Cerebellum (tissue), 4 donors: ENCODE measurements at places on chromosomes 3 and 15.

- DNase-seq: no peak
Observed at GRCh38 chr3:53525765-53526703, 31.6 kb downstream of the CACNA1D start.

GRCh38 chr15:62618846-62619504 lies 423.6 kb upstream of the TPM1 start:
- no peak for DNase-seq

GRCh38 chr3:21691036-21691435 lies 60.0 kb downstream of the ZNF385D start:
- DNase-seq: no peak

- DNase-seq: no peak
Observed at GRCh38 chr3:34783876-34784275, 855.4 kb upstream of the ARPP21 start.

GRCh38 chr3:52272831-52273230 lies 5.6 kb downstream of the WDR82 start:
- no peak for DNase-seq

GRCh38 chr3:4583416-4583815 lies 90.3 kb downstream of the ITPR1 start:
- DNase-seq: no peak

DNA sequence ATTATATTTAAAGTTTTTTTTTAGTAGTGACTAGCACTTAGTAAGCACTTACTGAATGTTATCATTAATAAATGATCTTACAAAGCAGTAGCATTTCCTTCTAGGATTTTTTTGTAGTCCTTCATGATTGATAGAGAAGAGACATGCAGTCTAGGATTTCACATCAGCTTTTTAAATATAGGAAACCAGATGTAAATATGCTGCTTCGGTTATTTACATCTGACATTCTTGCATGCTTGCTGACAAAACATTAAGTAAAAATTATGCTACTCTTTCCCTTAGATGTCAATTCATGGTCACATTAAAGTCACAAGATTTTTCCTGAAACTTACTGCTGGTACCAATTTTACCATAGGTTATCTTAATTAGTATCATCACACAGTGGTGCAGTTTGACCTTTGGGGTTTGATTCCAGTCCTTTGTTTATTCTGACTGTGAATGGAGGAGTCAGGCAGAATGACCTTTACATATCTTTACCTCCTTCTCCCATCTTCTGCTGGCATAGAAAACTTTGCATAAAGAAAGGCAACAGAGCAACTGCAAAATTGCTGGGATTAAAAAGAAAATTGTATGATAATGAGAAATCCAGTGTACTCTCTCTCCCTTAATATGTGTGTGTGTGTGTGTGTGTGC lies 286.5 kb downstream of the LPP start:
- DNase-seq: no peak

GRCh38 chr3:71754610-71755253 lies 1.1 kb downstream of the GPR27 start:
- DNase-seq: peak; percentile 23

GRCh38 chr3:173586166-173586565 lies 188.6 kb downstream of the NLGN1 start:
- DNase-seq: no peak

GRCh38 chr3:17243621-17244020 lies 358.9 kb downstream of the PLCL2 start:
- DNase-seq: no peak

DNA sequence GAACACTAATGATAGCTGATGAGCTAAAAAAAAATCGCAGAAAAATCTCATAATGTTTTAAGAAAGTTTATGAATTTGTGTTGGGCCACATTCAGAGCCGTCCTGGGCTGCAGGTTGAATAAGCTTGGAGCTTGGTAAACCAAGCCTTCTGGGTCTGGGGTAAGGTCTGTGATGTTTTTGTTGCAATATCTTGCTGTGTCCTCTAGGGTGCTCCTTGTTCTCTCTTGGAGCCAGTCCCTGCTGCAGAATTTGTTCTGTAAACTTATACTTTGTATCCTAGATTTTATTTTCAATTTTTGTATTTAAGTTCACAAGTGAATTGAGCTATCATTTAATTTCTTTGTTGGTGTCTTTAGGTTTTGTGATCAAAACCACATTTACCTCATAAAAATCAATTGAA lies 143.7 kb downstream of the NR1D2 start:
- no peak for DNase-seq

GRCh38 chr3:99911433-99911832 lies 93.8 kb downstream of the CMSS1 start:
- DNase-seq: no peak

DNA sequence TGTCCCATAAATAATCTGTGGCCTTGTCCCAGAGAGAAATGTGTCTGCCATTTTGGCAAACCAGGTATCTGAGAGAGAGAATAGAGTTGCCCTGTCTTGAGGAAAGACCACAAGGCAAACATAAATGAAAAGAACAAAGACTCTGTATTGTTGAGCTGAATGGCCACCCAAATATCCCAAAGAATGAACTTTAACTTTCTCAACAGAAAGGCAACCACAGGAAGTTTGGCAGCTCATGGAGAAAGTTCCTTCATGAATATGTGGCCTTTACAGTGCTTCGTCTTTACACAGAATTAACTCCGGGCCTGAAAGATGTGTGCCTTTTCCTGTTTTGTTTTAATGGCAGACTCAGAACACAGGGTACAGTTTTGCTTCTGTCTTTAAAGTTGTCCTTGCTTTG lies 41.4 kb upstream of the THBS1 start:
- DNase-seq: no peak

GRCh38 chr3:187572441-187572840 lies 97.8 kb downstream of the SST start:
- no peak for DNase-seq

GRCh38 chr3:147355084-147355752 lies 51.1 kb downstream of the ZIC4 start:
- peak; percentile 64 for DNase-seq

DNA sequence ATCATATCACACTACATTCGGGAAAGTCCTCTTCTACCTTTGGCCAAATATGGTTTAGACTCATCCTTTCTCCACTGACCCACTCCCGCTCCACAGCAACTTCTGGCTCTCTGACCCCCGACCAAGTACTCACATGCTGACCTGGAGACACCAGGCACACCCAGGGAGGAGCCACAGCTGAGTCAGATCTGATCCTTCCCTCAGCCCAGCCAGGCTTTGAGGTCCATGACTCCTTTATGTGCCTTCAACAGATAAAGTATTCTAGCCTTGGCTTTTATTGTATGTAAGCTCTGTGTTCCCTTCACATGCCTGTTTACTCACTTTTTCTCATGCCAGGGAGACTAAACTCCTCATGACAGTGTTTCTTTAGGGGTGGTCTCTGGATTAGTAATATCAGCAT lies 166.9 kb upstream of the UMPS start:
- DNase-seq: no peak

DNA sequence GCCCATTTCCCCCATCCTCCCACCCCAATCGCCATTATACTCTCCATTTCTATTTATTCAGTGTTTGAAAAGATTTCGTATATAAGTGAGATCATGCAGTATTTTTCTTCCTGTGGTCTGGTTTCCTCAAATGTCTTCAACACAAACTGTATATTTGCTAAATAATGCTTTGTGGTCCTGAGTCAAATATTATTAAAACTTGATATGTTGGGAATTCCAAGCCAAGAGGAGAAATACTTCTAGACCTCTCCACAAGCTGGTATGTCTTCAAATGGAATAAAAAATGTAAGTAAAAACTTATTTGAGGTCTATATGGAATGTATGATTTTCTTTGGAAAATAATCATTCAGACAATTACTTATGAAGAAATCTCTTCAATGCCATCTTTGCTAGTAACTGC lies 122.5 kb upstream of the TSC22D2 start:
- DNase-seq: no peak

GRCh38 chr15:76664895-76665294 lies 240.2 kb downstream of the SCAPER start:
- no peak for DNase-seq

- DNase-seq: no peak
Observed at GRCh38 chr3:69005071-69005790, 8.3 kb downstream of the EOGT start.

- no peak for DNase-seq
Observed at GRCh38 chr3:29585368-29585767, 304.5 kb downstream of the RBMS3 start.

GRCh38 chr3:13292375-13292774 lies 127.7 kb downstream of the NUP210 start:
- no peak for DNase-seq

DNA sequence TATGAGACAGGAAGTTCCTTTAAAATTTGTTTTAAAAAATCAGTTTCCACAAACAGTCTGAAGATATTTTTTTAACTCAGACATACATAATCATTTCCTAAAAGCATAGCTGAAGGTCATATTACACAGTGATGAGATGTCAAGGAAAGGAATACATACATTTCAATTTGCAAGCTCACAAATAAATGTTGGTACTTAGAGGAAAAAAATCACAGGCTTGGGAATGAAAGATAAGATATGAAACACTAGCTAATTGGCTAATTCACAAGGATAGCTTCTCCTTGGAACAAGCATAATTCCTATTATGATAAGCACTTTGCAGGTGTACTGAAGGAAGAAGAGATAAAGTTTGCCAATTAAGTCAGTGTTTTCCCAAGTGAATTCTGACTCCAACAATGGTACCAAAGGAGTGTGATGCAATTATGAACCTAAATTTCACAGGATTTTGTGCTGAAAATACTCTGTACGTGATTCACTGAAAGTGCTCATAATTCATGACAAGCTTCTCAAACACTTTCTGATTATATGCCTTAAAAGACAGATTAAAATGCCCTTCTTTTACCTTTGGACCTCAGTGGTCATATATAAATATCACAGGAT lies 112.4 kb downstream of the FRMD5 start:
- DNase-seq: no peak

DNA sequence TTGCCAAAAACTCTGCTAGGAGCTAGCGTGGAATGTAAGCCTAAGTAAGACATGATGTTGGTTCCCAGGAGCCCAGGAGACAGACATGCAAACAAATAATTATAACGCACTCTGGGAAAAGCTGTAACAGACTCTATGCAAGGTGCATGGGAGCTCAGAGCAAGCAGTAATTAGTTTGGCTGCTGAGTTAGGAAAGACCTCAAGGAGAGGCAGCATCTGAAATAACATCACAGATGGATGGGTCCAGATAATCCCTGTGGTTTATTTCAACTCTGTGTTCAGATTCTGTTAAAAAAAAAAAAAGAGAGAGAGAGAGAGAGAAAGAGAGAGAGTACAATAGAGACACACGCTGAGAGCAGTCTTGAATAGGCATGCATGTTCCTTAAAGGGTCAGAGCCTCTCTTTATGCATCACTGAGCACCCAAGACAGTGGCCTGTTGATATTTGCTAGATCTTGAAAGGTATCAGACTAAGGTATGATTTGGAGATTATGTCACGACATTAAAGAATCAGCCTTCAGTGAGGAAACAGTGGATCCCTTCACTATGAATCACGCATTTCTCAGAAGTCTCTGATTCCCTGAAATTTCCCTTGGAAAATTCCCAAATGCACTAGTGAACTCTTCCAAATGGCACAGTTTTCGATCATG lies 124.4 kb upstream of the LIPC start:
- DNase-seq: peak; percentile 64

GRCh38 chr3:14236902-14237301 lies 58.3 kb downstream of the LSM3 start:
- DNase-seq: no peak

DNA sequence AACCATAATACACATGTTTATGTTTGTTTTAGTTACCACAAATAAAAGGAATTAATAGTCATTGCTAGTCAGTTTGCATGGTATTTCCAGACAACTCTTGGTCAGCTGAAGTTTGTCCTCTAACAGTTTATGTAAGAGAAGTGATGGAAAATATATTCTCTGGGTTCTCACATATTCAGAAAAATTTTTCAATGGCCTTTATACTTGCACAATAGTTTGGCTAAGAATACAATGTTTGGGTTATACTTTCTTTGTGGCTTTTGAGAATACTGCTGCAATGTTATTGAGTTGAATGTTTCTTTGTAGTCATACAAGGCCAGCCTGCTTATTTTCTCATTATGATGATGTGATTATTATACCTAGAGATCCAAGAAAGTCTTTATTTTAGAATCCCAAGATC lies 133.9 kb downstream of the RAP2B start:
- DNase-seq: no peak

DNA sequence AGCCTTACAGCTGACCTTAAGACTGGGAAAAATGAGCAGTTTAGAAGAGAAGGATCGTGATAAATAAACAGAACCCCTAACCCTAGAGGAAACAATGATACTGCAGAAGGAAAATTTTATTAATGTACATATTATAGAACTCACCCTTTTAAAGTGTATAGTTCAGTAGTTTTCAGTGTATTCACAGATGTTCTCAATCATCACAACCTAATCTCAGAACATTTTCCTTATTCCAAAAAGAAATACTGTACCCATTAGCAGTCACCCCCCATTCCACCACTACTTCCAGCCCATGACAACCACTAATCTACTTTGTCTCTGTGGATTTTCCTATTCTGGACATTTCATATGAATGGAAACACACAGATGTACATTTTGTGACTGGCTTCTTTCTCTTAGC lies 90.2 kb upstream of the AGTR1 start:
- no peak for DNase-seq

GRCh38 chr3:24450160-24450907 lies 44.3 kb downstream of the THRB start:
- DNase-seq: no peak

DNA sequence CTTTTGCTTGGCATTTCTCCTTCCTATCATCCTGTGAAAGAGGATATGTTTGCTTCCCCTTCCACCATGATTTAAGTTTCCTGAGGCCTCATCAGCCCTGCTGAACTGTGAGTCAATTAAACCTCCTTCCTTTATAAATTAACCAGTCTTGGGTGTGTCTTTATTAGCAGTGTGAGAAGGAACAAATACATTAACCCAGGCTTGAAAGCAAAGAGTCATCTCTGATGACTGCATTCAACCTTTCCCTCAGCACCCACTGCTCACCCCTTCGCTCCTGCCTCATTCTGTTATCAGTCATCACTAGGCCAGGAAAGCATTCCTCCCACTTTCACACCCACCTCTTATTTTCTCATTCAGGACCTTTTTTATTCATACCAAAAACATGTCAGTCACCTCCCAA lies 59.6 kb upstream of the CASR start:
- DNase-seq: no peak

DNA sequence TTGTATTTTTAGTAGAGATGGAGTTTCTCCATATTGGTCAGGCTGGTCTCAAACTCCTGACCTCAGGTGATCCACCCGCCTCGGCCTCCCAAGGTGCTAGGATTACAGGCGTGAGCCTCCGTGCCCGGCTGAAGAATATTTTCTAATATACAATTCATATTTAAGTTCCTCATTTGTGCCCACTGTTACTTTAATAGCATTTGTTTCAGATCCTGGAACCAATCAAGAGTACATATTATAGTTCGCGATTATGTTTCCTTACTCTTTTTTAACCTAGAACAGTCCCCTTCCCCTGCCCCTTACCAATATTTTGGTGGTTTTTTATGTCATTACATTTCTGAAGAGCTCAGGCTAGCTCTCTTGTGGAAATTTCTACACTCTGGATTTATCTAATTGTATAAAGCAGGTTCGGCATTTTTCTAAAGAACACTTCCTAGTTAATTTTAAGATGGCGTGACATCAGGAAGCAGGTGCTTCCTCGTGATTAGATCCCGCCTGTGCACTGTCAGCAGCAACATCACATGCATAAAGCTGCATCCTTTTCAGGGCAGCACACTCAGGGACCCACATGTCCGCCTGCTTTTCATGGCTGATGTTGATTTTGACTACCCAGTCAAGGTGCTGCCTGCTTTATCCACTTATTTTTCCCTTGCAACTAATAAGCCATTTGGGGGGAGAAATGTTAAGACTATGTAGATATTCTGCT lies 88.7 kb upstream of the EPHB3 start:
- no peak for DNase-seq

- peak; percentile 54 for DNase-seq
Observed at GRCh38 chr3:42025370-42026138, 63.7 kb upstream of the ULK4 start.
